ENCODE measurements at places on chromosomes 1 and 21. TPM values are rescaled to one million over a fixed set of nuclear protein-coding genes. Genes with fewer than 3 reads are reported as not detected.

Gene BACE2
- 103 TPM for total RNA-seq

Gene DIO1
- not detected for total RNA-seq

Gene HSD3B1
- total RNA-seq, result not detected

Gene CYP2J2
- total RNA-seq, result 21.6 TPM

Gene DDAH1
- total RNA-seq, result 35.7 TPM

Gene APOBEC4
- total RNA-seq, result not detected

Gene C1orf116
- 0.49 TPM for total RNA-seq

Gene RPRD2
- 42.8 TPM for total RNA-seq

Gene ATP1A2
- total RNA-seq, result 136 TPM

Gene NUF2
- 0.49 TPM for total RNA-seq

Gene ERVH48-1
- not detected for total RNA-seq

DNA sequence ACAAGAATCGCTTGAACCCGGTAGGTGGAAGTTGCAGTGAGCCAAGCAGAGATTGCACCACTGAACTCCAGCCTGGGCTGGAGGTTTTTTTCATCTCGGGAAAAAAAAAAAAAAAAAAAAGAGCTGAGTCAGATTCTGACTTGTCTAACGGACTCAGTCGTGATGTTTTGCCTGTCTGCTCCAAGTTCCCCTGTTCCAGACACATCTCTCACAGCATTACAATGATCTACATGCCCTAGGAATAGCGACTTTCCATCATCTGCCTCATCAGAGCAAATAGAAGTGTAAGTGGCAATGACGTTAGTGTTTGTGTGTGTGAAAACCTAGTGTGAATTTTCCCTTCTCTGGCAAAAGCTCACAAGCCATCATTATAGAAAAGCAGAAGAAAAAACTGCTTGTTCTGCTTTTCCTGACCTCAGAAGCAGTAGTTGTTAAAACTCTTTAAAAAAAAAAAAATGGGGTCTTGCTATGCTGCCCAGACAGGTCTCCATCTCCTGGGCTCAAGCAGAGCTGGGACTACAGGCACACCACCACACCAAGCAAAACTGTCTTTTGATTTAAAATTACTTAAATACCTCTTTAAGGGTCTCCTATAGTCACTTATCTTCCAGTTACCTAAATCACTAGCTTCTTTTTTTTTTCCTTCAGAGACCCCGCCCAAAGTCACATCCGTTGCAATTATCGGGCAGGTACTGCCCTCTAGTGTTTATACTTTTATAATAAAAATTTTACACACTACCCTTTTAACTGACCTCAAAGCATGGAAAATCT is 37.3 kb downstream of the PLEKHO1 start:
- DNase-seq, result no peak

DNA sequence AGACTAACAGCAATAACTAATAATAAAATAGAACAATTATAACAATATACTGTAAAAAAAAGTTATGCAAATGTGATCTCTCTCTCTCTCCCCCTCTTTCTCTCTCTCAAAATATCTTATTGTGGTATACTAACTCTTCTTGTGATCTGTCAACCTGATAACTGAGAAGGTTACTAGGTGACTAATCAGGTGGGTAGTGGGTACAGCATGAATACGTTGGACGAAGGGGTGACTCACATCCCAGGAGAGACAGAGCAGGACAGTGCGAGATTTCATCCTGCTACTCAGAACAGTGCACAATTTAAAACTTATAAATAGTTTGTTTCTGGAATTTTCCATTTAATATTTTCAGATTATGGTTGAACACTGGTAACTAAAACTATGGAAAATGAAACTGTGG is 257.5 kb downstream of the LRRC40 start:
- DNase-seq, result no peak

GRCh38 chr1:71080230-71080738 is 551 bp downstream of the ZRANB2 start:
- no peak for DNase-seq

GRCh38 chr1:94554580-94554979 is 13.0 kb upstream of the F3 start:
- no peak for DNase-seq

DNA sequence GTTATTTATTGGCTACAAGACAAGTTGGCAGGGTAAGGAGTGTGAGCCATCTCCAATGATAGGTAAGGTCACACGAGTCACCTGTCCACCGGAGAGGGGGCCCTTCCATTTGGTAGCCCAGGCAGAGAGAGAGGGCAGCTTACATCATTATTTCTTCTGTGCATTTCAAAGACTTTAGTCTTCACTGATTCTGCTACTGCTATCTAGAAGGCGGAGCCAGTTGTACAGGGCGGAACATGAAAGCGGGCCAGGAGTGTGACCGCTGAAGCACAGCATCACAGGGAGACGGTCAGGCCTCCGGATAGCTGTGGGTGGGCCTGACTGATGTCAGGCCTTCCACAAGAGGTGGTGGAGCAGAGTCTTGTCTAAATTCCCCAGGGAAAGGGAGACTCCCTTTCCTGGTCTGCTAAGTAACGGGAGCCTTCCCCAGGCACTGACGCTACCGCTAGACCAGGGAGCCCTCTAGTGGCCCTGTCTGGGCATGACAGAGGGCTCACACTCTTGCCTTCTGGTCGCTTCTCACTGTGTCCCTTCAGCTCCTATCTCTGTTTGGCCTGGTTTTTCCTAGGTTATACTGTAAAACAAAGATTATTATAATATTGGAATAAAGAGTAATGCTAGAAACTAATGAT is 36.7 kb downstream of the ZNF695 start:
- DNase-seq, result peak; percentile 75

DNA sequence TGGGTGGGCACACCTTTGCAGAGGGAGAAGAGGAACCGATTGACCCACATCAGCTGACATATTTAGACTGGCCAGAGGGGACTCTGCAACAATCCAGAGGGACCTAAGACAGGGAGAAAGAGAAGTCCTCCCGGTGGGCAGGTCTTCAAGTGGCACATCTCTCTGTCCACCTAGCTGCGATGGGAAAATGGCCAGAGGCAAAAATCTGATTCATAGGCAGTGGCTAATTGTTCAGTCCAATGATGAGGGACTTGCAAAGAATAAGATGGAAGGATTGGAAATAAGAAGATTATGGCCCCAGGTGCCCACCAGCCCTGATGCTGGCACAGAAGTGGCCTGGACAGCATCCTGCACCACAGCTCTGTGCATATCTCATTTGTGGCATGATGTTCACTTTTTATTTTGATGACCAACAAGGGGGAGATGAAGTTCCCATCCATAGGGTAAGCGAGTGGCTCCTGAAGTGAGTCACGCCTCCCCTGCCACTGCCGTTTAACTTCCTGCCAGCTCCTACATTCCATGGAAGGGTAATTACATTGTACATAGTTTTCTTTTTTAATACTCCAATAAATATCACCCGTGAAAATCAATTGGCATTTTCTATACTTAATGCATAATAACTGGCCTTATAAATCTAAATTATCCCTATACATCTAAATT is 659.6 kb downstream of the MATN1 start:
- no peak for DNase-seq

DNA sequence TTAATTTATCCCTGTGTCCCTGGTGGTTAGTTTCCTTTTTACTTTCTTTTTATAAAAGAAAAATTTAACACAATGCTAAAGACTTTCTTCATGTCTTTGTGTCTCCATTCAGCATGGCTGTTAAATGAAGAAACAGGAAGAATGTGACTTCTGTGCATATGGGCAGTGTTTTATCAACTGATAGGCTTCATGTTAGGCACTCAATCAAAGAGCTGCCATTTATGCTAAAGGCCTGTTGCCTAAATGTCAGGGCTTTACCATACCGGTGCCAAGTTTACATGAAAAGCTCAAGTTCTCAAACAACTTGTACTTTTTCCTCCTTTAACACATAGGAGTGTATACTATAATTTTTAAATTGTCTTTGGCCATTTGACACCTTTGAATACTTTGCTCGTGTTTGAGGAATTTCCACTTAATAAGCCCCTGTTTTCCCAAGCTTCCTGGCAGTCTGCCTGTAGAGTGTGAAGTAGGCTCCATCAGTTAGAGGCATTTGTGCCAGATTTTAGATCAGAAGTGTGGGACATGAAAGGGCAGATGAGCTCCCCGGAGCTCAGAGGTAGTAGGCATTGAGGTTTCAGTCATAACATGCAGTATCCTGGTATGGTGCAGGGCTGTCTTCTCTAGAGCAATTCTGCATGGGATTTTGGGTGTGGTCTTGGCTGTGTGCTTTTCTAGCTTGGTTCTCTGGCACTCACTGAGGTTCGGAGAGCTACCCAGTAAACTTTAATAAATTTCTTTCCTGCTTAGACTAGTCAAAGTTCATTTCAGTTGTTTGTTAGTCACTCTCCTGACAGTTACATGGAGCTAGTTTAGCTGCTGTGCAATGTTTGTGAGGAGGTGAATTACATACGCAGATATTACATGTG is 119.0 kb downstream of the LEPR start:
- DNase-seq, result no peak

DNA sequence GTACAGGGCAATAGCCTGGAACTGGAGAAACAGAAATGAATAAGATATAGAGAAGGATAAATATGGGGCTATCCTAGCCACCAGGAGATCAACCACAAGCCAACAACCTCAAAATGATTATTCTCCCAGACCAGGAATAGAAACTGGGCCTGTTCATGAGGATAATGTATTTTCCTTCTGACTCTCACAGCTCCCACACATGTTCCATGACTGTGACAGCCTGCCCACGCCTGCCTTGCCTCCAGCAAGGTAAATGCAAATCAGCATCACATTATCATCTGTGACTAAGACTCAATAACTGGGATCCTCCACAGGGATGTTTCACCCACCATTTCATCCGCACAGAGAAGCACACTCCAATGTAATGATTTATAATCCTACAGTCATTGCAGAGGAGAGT is 3.3 kb downstream of the ENSA start:
- DNase-seq, result no peak

DNA sequence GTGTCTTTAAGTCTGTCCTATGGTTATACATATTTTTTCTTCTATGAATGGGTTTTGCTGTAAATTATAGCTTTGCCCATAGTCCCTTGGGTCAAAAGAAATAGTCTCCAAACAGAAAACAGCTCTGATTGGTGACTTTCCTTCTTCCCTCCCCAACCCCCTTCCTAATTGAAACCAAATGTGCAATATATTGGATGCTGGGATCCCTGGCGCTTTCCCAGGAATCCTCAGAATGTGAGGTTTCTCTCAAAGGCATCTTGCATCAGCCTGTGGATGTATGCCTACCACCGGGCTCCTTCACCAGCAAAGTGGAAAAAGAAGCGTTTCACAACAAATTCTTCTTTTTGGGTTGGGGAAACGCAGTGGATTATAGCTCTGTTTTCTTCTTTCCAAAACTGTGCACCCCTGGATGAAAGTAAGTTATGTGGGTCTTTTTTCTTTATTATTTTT is at the start of gene DDR2:
Gene DDR2 (plus strand): TSS at position 248 of the 450 bp plus-strand sequence. CDS start 86,600 bp downstream, outside the sequence.
- DNase-seq, result peak; percentile 89

DNA sequence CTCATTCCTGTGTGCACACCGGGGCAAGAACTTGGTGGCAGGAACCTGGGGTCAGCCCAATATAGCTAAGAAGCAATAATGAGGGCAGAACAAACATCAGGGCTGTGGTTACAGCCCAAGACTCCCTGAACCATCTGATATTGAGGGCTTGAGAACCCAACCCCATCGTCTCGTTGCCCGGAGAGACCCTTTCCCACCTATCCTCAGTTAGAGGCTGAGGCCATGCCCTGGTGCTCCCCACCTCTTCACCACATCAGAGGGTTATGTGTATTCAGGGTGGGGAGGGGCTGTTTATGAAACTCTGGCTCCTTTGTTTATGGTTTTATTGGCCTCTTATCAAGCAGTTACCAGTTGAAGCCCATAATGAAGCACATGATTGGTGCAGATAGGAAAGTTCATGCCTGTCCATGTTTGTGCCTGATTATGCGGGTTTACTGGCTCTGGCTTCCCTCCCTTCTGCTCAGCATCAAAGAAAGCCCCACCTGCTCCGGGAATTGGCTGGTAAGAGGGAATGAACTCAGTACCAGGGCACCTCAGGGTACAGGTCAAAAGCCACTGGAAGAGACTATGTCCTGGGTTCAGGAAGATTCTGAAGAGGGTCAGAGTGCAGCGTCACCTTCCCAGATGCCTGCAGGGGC is 14.5 kb downstream of the NUAK2 start:
- DNase-seq, result no peak

- no peak for DNase-seq
These were observed 247.6 kb downstream of the TGFB2 start for GRCh38 chr1:218592688-218593087.

GRCh38 chr21:16460936-16461335 is 731.2 kb downstream of the USP25 start:
- DNase-seq, result no peak

GRCh38 chr1:213821175-213821942 is 166.4 kb upstream of the PROX1 start:
- no peak for DNase-seq

DNA sequence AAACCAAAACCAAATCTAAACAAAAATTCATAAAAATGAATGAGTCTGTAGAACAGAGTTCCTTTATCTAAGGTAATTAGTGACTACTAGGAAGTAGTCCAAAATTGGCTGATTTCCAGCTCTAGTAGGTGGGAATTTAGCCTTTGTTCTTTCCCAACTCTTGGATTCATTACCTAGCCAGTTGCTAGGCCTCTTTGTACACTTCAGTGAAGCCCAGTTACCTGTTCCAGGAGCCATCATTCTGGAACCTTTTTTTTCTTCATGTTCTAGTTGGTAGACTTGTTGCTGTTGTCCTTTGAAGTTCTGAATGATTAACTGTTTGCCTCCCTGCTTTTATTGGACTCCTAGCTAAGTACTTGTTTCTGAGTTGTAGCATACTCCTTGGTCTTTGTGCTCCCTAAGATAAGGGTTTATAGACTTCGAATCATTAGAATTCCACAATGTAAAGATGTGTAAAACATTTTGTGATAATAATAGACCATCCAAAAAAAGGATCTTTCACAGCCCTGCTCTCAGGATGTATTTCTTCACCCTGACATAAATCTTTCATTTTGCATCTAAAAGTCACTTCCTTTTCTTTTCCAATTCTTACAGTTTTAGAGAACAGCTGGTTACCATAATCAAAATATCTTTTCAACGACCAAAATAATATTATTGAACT is 9.8 kb downstream of the PLA2G4A start:
- no peak for DNase-seq

DNA sequence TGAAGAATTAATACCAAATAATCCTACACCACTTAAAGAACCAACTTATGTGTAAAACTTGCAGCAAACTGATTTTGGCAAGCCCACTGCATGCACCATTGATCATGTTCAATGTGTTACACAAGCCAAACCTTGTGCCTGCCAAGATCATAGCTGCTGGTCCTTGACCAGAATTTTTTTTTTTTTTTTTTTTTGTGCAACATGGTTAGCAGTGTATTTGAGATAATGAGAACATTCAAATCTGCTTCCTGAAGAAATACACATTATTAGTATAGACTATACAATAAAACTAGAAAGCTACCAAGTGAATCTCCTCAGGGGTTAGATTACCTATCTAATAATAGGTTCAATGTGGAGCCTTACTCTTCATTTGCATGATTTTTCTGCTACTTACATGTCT is 421.0 kb downstream of the MRPL39 start:
- no peak for DNase-seq

DNA sequence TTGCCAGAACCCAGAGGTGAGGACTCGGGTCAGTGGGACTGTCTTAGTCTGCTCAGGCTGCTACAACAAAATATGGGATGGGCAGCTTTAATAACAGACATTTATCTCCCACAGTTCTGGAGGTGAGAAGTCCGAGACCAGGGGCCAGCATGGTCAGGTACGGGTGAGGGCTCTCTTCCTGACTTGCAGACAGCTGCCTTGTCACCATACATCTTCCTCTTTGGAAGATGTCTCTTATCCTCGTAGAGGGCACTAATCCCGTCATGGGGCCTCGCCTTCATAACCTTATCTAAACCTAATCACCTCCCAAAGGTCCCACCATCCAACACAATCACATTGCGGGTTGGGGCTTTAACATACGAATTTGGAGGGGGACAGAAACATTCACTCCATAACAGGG is 51.9 kb downstream of the GLUL start:
- DNase-seq, result no peak

- peak; percentile 42 for DNase-seq
These were observed 40.7 kb downstream of the PEX14 start for GRCh38 chr1:10515301-10515975.
